Stimulated activated CD4-positive, alpha-beta T cell treated with anti-CD3 and anti-CD28 coated beads, TNF-alpha, amount 100 ng/mL, for 1 hour (primary cell): ENCODE measurements at places on chromosomes 4 and X.

DNA sequence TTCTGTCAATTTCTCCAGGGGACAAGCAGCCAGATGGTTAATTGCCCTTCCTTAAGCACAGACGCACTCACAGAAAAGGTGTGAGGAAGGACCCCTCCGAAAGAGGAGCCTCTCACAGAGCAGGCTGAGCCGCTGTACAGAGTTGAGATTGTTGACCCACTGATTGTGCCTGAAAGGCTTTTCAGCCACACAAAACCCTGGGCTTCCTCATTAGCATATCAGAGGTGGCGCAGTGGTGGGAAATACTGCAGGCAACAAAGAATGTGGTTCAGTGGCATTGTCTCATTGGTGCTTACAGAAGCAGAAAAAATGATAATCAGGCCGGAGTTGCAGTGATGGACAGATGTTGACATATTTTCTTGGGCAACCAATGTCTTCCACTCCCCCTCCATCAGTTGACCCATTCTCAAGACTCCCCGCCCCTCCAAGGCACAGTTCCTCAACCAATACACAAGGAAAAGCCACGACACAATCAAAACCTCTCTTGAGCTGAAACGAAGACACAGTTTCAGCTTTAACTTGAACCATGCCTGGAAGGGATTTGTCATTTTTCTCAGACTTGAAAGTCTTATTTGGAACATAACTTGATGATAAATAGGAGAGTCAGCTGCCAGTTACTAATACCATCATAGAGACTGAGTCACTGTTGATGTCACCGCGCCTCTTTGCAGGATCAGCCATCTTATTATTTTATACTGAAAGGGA, 53.1 kb downstream of the ATXN3L start:
- no peak for DNase-seq

GRCh38 chr4:186624951-186625350, 69.6 kb upstream of the MTNR1A start:
- no peak for DNase-seq

GRCh38 chrX:26411045-26411444, 195.1 kb downstream of the MAGEB5 start:
- DNase-seq, result no peak

GRCh38 chr4:140331876-140332275, 41.6 kb upstream of the SCOC start:
- DNase-seq, result no peak

- DNase-seq, result no peak
Observed at GRCh38 chrX:31392513-31392912, 320.7 kb upstream of the FTHL17 start.

DNA sequence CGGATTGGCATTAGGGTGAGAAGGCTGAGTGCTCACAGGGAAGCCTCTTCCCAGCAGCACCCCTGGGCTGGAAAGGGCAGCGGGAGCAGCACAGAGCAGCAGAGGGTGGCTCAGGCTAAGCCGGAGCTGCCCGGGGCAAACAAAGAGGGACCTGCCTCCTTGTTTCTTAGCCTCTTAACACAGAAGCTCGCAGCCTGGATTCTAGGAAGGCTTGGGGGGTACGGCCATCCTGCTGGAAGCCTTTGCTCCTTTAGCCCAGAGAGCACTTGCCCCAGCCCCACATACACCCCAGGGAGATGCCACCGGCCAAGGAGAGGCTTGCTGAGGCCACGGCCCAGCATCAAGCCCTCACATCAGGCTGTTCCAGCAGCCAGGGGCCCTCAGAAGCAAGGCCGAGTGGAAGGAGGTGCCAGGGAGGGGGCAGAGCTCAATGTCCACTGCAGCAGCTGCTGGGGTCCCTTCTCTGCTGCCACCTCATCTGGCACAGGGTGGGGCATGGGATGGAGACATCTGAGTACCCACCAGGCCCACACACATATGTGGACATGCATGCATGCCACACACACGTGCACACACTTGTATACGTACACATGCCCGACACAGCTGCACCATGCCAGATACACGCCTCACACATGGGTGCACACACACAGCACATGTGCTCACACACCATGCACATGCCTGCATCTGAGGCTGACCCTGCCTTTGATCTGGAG, 20.3 kb upstream of the SPON2 start:
- no peak for DNase-seq

- no peak for DNase-seq
Observed at GRCh38 chrX:42485601-42486000, 292.4 kb downstream of the PPP1R2C start.

GRCh38 chrX:45794323-45794994, 593.8 kb upstream of the DIPK2B start:
- no peak for DNase-seq

DNA sequence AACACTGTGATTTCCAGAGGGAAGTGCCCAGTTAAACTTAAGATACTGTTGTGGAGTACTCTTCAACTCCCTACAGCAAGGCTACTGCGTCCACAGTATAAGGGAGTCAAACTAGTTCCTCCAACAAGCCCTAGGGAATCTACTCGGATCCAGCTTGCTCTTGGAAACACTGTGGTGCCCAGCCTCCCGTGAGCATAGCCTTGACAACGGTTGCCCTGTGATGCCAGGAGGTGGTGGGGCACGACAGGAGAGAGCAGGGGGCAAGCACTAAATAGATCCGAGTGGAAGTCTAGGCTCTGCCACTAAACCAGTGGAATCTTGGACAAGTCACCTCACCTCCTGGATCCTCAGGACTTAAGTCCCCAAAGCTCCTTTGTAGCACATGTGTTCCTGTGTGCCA, 45.6 kb downstream of the SMC1A start:
- no peak for DNase-seq

- no peak for DNase-seq
Observed at GRCh38 chrX:13055486-13055885, 11.1 kb upstream of the FAM9C start.

DNA sequence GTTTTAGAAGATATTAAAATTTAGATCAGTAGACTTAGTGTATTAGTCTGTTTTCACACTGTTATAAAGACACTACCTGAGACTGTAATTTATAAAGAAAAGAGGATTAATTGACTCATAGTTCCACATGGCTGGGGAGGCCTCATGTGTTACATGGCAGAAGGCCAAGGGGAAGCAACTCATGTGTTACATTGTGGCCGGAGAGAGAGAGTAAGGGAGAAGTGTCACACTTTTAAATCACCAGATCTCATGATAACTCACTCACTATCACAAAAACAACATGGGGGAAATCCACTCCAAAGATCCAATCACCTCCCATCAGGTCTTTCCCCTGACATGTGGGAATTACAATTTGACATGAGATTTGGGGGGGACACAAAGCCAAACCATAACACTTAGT, 1159.7 kb upstream of the PCDH7 start:
- no peak for DNase-seq

GRCh38 chr4:72377491-72378194, 191.4 kb downstream of the ADAMTS3 start:
- no peak for DNase-seq

- DNase-seq, result no peak
Observed at GRCh38 chr4:152929888-152930287, 6.2 kb upstream of the FHDC1 start.

DNA sequence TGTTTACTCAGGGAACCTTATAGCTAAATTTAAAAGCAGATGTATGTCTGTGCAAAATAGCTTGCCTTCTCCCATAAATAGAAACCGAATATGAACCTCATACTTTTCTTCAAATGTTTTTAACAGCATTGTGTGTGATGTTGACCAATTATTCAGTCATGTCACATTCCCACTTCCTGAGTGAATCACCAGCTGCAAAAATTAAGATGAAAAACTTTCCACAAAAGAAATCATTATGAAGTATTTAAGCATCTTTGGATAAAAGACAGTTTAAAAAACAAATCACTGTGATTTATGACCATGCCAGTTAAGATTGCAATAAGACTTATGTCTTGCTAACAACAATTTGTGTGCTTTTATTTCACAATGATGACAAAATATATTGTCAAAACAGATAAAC, 220.1 kb downstream of the PDGFC start:
- DNase-seq, result no peak

- no peak for DNase-seq
Observed at GRCh38 chr4:91015861-91016260, 888.7 kb downstream of the CCSER1 start.

GRCh38 chr4:161714022-161714751, 449.6 kb downstream of the FSTL5 start:
- no peak for DNase-seq

GRCh38 chrX:139126493-139126892, 404.0 kb upstream of the F9 start:
- DNase-seq, result no peak

- DNase-seq, result no peak
Observed at GRCh38 chr4:1968686-1969295, 40.0 kb downstream of the NELFA start.

GRCh38 chr4:6307891-6308290, 38.2 kb downstream of the WFS1 start:
- no peak for DNase-seq

GRCh38 chr4:80142394-80143306, 54.7 kb upstream of the PRDM8 start:
- no peak for DNase-seq
